ENCODE measurements at places on chromosomes 4 and X.

DNA sequence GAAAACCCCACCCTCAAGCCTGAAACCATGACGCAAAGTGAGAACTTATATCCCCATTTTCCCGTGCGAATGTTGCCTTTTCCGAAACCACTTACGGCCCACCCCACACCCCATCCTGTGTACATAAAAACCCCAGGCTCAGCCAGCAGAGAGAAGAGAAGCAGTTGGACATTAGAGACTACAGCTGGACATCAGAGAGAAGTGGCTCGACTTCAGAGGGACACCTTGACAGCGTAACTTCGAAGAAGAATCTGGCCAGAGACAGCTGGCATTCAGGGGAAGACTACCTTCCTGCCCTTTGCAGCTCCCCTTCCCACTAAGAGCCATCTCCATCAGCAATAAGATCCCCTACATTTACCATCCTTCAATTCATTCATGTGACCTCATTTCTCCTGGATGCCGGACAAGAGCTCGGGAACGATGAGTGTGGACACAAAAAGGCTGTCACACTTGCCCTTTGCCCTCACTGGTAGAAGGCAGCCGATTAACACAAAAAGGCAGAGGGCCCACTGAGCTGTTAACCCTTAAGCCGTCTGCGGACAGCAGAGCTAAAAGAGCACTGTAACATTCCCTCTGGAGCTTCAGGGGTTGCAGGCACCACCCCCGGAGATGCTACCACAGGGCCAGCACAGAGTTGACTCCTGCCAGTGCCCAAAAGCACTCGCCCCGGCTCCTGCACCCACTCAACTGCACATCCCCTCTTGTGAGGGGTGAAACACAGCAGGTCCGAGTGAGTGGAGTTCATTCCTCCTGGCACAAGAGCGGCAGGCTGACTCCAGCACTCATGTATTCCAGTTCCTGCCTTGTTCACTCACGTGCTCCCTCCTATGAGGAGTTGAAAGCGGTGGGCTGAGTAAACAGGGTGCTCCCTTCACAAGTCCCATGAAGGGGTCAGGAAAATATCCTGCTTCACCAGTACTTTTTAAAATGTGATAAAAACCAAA is 7.5 kb downstream of the CHM start:
- no peak for DNase-seq

- DNase-seq = no peak
Measured at GRCh38 chr4:28287831-28288233, 1427.2 kb downstream of the STIM2 start.

DNA sequence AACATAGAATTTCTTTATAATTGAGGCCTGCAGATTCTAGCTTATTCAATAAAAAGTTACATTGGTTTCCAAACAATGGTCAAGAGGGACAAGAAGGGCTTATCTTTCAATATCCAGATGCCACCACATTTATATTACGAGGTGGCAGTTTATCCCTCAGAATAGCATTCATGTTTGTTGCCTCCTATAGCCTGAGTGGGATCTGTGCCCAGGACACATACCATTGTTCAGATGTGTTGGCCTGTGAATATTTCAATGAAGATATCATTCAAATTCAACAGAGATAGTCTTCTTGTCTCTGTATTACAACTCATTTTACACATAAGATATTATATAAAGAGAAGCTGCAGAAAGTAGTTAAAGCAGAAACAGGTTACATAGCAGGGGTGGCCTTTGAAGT is 20.5 kb downstream of the GLRB start:
- no peak for DNase-seq

DNA sequence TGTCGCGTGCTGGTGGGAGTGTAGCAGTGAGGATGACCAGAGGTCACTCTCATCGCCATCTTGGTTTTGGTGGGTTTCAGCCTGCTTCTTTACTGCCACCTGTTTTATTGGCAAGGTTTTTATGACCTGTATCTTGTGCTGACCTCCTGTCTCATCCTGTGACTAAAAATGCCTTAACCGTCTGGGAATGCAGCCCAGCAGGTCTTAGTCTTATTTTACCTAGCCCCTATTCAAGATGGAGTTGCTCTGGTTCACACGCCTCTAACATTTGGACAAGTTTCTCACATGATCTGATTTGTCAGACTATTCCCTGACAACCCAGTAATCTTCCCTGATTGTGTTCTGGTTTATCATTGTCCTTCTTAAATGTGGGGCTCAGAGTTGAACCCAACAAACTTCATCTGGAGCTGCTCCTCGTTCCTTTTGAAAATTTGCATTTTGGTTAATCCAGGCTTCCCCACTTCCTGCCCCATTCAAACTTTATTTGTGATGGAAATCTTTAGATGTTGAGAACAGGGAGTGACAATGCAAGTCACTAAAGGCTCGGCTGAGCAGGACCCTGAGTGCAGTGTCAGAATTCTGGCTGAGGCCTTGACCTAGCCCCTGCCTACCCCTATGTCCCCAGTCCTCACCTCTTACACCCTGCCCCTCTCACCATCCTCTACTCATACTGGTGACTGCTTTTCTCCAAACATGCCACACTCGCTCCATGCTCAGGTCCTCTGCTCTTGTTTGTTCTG is 226.8 kb downstream of the STIM2 start:
- no peak for DNase-seq

GRCh38 chr4:151169223-151169622 is 69.8 kb downstream of the RPS3A start:
- DNase-seq = no peak

- no peak for DNase-seq
Measured at GRCh38 chr4:84611531-84611930, 28.6 kb downstream of the CDS1 start.

- DNase-seq = no peak
Measured at GRCh38 chr4:173246719-173247118, 78.1 kb downstream of the GALNT7 start.

GRCh38 chr4:122224348-122224747 is 72.2 kb downstream of the BLTP1 start:
- peak; percentile 22 for DNase-seq

GRCh38 chr4:143559757-143560147 is 46.2 kb downstream of the SMARCA5 start:
- DNase-seq = peak; percentile 35

DNA sequence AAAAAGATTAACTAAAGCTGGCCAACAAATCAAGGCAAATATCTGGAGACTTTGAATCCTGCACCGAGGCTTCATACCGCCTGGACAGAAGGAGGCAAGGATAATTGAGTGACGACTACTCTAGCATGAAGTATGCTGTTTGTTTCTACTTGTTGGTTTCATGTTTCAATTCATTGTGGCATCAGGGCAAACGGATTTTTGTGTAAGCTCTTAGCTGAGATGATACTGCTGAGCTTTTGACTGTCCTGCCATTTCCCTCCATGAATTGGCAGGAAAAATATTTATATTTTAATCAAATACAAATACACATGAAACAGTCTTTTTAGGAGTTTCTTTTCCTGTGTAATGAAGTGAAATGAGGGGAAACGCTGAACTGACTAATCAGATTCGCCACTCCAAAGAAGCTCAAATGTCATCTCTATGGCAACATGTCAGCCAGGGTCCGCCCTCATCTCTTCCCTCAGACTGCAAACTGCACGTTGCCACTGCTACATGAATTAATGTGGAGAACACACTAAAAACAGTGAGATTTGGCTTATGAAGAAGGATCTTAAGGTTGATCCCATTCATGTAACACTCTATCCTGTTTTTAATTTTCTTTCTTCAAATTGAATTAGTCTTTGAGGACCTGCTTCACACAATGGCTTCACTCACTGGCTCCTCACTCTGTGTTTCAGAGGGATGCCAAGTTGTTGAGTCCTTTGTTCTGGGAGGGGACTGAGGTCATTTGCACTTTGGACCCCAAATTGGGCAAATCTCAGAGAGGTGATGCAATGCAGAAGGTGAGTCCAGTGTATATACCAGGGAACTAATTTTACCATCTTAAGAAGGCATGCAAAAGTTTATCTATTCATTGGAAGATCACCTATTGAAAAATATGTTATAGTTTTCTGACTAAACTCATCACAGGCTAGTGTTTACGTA is 149.6 kb upstream of the MID1 start:
- no peak for DNase-seq

- no peak for DNase-seq
Measured at GRCh38 chr4:85409251-85409650, 65.7 kb upstream of the ARHGAP24 start.

- no peak for DNase-seq
Measured at GRCh38 chr4:108742451-108743420, 20.1 kb downstream of the ETNPPL start.

DNA sequence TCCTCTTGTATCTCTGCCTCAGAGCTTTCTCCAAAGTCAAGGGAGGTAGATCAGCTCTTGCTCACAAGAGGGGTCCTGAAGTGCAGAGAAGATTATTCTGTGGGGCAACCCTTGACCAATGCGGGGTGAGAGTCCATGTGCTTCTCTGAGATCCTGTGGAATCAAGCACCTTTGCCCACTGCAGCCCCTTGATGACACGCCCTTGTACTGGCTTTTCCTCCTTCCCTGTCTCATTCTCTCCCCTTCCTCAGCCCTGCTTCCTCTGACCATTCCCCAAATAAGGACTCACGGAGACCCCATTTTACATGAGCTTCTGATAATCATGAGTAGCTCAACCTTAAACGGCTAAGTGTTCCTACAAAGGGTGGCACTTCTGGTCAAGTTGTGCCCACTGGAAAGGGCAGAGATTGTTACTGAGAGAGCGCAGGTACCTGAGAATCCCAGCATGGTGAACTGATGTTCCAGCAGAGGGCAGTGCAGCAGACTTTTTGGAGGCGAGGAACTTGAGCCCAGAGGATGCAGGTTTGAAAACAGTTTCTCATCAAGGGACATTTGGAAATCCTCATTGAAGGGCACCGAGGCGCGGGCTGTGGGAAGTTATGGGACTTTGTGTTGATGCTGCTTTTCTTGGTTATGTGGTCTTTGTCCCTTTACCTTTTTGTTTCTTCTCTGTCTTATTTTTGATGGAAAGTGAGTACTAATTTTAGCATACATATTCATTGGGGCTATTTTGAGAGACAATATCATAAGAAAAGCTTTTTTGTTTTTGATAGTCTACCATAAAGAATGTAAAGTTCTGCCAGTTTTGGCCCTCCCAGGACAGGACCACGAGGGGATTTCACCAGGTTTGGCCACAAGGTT is 201.3 kb downstream of the RBM46 start:
- DNase-seq = no peak

DNA sequence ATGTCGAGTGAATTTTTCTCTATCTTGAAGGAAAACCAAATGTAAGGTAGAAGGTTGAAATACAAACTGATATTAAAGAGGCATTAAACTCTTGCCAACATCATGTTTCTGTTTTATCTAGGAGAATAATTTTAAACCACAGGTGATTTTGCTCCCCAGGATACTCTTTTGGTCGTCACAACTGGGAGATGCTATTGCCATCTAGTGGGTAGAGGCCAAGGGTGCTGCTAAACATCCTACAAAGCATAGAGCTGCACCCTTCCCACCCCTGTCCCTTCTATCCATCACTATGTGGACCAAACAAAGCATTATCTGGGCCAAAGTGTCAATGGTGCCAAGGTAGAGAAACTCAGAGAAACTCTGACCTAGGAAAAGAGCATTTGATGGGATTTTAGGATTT is 154.6 kb upstream of the MAGEB2 start:
- no peak for DNase-seq

DNA sequence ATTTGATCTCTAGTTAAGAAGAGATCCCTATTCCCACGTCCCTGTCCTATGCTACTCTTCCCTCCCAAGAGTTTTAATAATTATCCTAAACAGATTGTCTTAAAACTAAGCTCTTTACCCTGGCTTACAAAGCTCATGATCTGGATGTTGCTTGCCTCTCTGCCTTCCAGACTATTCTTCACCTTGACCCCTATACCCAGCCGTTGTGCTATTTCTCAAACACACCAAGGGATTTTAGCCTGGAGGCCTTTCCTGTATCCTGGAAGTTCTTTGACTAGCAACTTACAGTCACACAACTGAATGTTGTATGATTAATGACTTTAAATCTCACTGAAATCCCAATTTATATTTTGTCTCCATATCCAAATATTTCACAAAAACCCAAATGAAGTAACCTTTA is 314.9 kb downstream of the ADGRL3 start:
- no peak for DNase-seq

DNA sequence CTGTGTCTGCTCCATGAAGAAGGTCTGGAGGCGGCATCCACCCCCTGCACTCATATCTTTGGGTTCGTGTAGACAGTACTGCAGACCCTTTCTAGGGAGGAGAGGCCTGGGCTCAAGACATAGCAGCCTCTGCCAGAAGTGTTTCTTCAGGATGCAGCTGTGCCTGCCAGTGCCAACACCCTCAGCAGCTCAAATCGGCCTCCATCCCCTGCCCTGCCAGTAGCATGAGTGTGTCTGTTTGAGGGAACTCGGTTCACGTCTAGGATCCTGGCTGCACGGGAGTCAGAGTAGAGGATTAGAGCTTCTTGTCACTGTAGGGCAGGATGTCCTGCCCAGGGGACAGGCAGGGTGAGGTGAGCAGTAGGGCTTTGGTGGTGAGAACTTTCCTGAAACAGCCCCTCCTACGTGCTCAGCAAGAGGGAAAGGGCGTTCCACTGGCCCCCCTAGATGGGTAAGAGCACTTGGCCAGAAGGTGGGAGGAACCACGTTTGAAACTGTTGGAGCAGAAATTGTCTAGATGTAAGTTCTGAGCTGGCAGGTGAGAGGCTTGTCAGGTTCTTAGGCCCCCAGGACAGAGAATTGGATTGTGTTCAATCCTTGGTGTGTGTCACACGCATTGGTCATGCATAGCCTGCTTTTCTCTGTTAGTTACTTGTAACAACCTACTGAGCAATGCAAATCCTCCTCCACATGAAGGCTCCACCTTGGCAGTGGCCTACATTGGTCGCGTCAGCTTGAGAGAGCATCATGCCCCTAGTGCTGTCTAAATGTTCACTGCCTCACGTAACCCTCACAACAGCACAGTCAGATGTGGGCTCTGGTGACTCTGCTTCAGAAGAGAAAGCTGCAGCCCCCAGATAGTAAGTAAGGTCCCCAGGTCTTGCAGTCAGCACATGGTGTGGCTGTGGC is 25.8 kb upstream of the FAM193A start:
- DNase-seq = no peak

Measured in CD4-positive, alpha-beta T cell treated with Interleukin-4 for 1 hour (primary cell).